CD4-positive, alpha-beta T cell treated with Interleukin-4 for 4 hours (primary cell): ENCODE measurements at places on chromosomes 6 and 20.

GRCh38 chr6:105384004-105384403 is 18.9 kb downstream of the PREP start:
- no peak for DNase-seq

DNA sequence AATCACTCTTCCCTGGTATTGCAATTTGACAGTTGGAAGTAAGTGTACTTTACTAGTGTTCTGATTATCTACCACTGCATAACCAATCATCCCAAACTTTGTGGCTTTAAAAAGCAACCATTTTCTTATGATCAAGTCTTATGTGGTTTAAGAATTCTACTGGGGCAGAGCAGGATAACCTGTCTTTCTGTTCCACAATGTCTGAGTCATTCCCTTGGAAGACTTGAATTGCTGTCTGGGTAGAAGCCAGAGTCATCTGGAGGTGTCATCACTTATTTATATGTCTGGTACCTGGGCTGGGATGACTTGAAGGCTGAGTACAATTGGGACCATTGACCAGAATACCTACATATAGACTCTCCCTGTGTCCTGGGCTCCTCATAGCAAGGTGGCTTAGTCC is 644.3 kb downstream of the HDGFL1 start:
- DNase-seq = no peak

DNA sequence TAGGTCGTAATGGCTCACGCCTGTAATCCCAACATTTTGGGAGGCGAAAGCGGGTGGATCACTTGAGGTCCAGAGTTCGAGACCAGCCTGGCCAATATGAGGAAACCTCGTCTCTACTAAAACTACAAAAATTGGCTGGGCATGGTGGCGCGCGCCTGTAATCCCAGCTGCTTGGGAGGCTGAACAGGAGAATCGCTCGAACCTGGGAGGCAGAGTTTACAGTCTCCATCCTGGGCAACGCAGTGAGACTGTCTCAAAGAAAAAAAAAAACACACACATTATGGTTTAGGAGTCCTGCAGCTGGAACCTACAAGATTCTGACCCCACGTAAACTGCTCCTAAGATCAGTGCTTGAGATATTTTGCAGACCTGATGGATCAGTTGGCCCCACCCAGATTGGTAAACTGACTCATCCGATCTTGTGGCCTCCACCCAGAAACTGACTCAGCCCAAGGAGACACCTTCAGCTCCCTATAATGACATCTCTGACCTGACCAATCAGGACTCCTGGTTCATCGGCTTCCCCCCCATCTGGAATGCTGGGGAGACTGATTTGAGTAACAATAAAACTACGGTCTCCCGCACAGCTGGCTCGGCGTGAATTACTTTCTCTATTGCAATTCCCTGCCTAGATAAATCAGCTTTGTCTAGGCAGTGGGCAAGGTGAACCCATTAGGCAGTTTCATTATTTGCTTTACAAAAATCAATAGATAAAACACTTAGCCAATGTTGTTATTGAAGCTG is 96.2 kb upstream of the BTN3A2 start:
- peak; percentile 49 for DNase-seq

DNA sequence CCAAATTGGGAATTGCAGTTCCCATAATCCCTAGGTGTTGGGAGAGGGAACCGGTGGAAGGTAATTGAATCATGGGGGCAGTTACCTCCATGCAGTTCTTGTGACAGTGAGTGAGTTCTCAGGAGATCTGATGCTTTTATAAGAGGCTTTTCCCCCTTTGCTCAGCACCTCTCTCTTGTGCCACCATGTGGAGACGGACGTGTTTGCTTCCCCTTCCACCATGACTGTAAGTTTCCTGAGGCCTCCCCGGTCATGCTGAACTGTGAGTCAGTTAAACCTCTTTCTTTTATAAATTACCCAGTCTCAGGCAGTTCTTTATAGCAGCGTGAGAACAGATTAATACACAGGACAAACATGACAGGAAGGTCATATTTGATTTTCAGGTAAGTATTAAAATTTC is 25.3 kb upstream of the HECA start:
- DNase-seq = peak; percentile 36

- DNase-seq = no peak
Observed at GRCh38 chr20:57128044-57128757, 138.2 kb downstream of the BMP7 start.

DNA sequence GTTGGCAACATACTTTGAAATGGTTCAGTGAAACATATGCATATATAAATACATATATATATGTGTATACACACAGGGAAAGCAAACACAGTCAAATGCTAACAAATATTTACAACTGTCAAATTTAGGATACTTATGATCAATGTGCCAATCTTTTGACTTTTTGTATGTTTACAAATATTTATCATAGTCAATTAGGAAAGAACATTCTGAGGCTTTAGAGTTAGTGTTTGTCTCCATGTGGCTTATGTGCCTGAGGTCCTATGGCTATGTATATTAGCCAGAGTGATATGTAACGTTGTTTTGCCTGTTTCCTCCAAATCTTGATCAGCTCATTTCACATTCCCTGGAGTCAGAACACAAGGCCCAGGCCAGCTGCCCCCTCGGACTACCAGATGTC is 126.5 kb upstream of the MAN1A1 start:
- no peak for DNase-seq

GRCh38 chr6:14276667-14277404 is 159.3 kb downstream of the CD83 start:
- peak; percentile 51 for DNase-seq

DNA sequence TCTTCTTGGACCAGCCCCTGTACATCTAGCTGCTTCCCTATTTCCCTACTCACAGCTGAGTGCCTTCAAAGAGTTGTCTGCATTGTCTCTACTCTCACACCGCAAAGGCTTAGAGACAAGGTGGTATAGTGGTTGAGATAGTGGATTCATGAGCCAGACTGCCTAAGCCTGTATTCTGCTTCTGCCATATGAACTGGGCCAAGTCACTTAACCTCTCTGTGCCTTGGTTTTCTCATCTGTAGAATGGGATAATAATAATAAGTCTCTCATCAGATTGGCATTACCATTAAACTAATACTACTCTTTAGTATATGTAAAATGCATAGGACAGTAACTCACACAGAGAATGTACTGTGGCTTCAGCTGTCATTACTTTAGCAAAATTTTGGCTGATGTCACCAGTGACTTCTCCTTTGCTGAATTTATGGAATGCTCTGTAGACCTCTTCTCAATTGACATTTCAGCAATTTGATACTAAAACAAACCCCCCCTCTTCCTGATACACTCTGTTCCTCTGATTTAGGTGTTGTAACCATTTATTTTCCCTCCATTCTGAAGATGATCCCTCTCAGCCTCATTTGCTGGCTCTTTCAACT is 156.1 kb downstream of the ADAT2 start:
- DNase-seq = no peak

GRCh38 chr6:81938991-81939732 is 186.7 kb upstream of the TENT5A start:
- DNase-seq = no peak

DNA sequence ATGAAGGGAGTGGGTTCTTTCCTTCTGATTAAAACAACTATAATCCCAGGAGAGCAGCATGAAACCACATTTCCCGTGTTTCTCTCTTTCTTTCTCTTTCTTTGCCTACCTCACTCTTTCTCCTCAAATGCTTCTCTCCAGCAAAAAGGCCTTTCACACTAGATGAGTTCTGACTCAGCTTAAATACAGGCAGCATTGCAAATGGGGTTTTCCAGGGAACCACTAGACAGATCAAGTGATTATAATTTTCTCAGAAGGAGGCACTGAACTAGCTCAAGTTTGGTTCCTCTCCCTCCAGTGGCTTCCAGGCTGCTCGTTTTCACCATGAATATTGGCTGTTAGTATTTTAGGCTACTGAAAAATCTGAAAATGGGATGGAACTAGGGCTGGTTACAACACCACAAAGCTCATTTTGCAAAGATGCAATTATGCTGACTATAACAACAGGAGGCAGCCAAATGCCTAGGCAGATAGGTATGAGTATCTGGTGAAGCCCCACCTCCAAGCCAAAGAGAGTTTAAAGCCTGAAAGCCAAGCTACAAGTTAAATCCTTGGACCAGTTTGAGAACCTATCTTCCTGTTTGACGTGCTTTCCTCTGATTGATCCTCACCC is 260.0 kb downstream of the MMUT start:
- DNase-seq = no peak

DNA sequence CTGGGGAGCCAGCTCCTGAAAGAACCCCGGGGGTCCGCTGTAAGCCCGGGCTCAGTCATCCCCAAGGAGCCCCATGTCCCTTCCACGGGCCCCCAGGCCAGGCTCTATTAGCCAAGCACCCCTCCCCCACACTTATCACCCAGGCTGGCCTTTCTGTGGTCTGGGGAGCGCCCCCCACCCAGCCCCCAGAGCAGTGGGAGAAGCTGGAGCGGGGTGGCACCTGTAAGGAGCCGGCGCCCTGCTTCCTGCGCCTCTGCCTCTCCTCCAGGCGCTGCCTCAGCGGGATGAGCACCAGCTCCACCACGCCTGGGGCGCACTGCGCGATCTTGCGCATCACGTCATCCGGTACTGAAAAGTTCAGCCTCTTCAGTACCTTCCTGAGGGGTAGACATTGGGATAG is 2.3 kb downstream of the SPEF1 start:
- DNase-seq = no peak

DNA sequence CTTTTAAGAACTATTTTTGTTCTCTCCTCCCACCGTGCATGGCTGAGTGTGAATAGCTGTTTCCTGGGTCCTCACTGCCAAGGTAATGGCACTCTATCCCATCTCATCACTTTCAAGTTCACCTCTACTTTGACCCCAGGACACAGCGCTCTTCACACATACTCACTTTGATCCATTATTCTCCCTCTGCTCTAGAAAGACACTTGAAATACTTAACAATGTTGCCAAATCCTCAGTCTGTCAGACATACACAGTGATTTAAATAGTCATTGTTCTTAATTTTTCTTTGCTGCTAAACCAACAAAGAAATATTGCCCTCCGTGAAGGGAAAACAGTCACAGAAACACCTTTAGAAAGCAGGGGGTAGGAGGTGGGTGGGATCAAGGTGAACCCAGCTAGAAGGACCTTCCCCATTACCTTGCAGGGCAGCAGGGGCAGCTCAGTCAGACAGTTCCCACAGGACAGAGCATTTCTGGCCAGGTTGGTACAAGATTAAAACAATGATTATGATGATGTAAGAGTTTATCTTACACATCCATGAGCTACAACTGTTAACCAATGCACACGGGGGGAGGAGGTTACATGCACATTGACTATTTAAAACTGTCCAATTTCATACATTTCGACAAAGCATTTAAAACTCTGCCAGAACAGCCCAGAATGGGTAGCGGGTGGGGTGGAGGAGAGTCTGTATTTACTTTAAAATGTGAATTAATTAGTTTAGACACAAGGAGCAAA is 2.4 kb downstream of the SLC22A23 start:
- no peak for DNase-seq

DNA sequence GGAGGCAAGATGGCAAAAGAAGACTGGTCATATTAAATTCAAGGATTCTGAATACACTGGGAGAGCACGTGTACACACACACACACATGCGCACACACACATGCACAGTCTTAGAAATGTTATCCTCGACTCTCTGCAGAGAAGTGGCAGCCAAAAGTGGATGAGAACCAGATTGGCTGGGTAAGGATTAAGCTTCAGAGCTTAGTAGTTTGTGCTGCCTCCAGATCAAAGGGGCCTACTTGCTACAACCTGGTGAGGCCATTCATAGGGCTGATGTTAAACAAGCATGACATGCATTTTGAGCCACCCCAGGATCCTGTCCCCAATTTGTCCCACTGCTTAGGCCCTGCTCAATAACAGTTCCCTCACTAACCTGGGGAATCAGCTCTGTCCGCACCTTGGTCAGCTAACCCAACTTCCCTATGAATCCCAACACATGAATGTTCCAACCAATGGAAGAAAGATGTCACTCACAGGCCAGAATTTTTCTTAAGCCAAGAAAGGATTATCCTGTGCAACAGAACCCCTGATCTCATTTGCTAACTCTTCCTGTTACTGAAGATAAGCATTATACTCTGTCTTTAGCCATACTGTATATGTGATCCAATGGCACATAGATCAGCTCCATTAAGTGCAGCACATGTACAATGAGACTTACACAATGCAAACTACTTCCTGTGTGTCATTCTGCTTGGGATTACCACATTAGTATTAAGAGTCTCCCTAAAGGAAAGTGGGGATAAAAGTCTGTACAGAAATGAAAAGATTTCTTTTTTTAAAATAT is 31.0 kb downstream of the TOMM6 start:
- DNase-seq = no peak

GRCh38 chr20:44433751-44434538 is 41.7 kb upstream of the TTPAL start:
- no peak for DNase-seq

DNA sequence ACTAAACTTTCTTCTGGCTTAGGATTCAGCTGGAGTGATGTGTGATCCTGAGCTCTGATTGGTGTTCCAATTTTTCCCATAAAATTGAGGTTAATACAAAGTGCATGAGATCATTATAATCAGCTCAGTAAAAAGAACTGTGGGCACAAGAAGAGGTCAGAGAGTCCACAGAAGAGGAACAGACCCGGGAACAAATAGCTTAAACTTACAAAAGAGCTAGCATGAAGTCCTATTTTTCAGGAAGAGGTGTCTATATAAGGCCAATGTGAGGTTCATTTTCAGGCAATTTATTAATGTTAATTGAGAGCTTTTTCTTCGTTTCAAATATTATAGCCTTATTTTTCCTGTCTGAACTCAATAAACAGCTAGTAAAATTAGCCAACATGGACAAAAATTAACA is 26.9 kb upstream of the STX11 start:
- DNase-seq = no peak

GRCh38 chr20:22465622-22466446 is 118.5 kb downstream of the FOXA2 start:
- DNase-seq = no peak

GRCh38 chr20:35978041-35978513 is 9.7 kb downstream of the CNBD2 start:
- no peak for DNase-seq

GRCh38 chr6:107642861-107643328 is 153.0 kb downstream of the SOBP start:
- DNase-seq = no peak

DNA sequence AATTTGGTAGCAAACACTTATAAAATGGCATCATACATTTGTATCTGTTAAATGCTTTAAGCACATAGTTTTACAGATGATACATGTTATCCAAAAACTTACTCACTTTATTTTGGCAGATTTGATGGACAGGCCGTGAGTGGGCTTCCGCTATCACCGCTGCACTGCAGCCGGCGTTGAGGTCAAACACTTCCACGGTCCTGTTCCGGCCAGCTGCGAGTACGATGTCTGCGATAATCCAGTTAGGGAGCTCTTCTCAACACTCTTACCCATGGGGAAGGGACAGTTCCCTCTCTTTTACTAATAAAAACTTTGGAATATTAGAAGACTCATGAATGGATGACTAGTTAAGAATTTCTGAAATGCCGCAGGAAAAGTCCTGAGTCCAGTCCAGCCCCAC is 69.0 kb downstream of the WDR27 start:
- DNase-seq = no peak

DNA sequence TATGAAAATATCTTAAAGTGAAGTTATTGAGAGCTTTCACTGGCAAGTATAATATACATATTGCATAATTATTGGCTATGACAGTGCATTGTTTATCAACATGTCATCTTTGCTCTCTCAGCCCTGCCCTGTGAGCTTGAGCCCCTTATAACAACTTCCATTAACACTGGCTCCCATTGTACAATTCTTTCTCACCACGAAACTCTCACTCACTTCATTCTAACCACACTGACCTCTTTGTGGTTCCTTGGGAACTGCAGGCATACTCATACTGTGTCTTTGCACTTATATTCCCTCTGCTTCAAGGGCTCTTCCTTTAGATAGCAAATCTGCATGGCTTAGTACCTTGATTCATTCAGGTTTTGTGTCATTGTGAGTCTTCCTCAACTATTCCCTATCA is 411.8 kb downstream of the CDKAL1 start:
- no peak for DNase-seq

GRCh38 chr6:21753241-21754108 is 159.9 kb downstream of the SOX4 start:
- no peak for DNase-seq
